B cell (primary cell): ENCODE measurements at places on chromosomes 2 and 18. TPM values are rescaled to one million over a fixed set of nuclear protein-coding genes. Genes with fewer than 3 reads are reported as not detected.

DNA sequence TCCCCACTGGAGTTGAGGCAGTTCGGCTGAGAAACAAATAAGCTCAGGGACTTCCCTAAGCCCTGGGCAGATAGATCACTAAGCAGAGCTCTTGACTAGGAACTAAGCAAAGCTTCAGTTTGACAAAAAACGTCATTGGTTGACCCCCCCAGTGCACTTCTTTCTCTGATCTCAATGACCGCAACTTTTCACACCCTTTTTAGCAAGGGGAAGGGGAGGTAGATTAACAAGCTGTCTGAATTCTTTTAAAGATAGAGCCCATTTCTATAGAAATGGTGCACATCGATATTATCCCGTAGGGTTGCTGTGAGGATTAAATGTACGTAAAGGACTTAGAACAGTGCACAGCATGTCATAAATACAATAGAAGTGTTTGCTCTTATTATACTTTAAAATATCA, 42.5 kb downstream of the PIEZO2 start:
- no peak for DNase-seq

GRCh38 chr2:236607471-236608187, 38.0 kb downstream of the ACKR3 start:
- no peak for DNase-seq

- no peak for DNase-seq
Observed at GRCh38 chr18:36107477-36107876, 21.7 kb downstream of the SLC39A6 start.

- DNase-seq, result no peak
Observed at GRCh38 chr2:157261199-157261782, 3.8 kb downstream of the GALNT5 start.

DNA sequence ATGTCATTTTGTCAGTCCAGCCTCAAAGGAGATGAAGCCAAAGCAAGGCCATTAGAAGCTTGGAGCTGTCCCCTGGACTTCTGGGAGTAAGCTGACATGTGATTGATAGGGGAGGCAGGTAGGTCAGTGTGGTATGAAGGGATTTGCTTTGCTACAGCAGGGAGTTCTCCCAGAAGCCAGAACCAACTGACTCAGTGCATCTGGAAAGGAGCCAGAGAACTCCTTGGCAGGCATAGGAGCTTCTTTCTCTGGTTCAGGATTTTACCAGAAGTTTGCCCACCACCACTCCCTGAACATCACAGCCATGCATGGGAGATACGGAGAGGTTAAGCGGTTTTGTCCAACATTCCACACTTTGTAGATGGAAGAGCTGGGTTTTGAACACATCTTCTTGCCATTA, 24.5 kb upstream of the KCNE4 start:
- DNase-seq, result no peak

GRCh38 chr2:127910415-127910814, 24.7 kb upstream of the AMMECR1L start:
- no peak for DNase-seq

- DNase-seq, result peak; percentile 27
Observed at GRCh38 chr18:37537868-37538525, 27.6 kb downstream of the CELF4 start.

- no peak for DNase-seq
Observed at GRCh38 chr2:180679693-180680092, 300.7 kb upstream of the UBE2E3 start.

- no peak for DNase-seq
Observed at GRCh38 chr2:43934567-43934966, 61.2 kb downstream of the LRPPRC start.

DNA sequence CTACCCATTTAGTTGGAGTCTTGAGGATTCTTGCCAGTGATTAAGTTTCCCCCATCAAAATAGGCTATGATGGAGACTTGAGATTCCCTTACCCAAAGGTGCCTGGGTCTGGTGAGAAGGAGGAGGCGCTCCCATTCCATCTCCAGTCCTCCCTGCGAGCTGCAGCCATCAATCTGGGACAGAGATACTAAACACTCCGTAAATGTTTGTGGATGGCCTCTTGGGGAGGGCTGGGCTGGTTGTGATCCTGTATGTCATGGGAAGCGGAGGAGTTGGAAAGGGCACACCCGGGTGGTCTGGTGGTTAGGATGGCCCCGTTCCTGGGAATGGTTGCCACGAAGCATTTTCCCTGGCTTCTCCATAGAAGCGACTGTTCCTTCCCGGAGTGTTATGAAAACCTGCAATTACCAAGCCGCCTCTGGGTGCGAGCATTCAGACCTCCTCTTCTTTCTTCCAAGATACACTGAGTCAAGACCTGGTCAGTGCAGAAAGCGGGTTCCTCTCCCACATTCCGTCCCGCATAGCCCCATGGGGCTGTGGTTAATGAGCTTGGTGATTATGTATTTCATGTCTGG, 196.9 kb downstream of the CTIF start:
- DNase-seq, result no peak

GRCh38 chr2:174977364-174977763, 27.8 kb downstream of the CHN1 start:
- no peak for DNase-seq

DNA sequence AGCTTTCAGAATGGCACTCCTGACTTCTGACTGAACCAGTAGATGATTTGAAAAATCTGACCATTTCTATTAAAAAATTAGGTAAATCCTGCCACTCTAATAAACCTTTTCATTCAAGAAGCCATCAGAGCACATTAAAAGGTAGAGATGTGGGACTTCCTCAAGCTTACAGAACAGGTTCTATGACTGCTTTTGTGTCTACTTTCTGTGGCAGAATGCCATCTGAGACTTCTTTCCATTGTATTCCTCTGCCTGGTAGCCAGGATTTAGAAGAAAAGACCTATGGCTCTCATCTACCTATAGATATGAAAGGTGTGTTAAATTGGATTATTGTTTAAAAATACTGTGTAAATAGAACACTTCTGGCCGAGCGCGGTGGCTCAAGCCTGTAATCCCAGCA, 99.9 kb upstream of the NABP1 start:
- DNase-seq, result no peak

- no peak for DNase-seq
Observed at GRCh38 chr18:12497839-12498238, 90.1 kb downstream of the PRELID3A start.

The MYL12B gene
- total RNA-seq, result 124 and 127 TPM in 2 replicates

The TEX44 gene
- not detected in 2 replicates for total RNA-seq

The TNFAIP6 gene
- not detected in 2 replicates for total RNA-seq

The CXCR1 gene
- total RNA-seq, result 0.12 TPM in 1 of 2 replicates, not detected in the other

The APCDD1 gene
- 0.46 and 1.1 TPM in 2 replicates for total RNA-seq

The GDF7 gene
- total RNA-seq, result 14.8 and 15.3 TPM in 2 replicates

The RAMP1 gene
- total RNA-seq, result 12.4 and 15.7 TPM in 2 replicates

The OXER1 gene
- total RNA-seq, result 3.3 and 4.0 TPM in 2 replicates

The IL1A gene
- 0.19 TPM in 1 of 2 replicates, not detected in the other for total RNA-seq
